HTR-8/SVneo (cell line): ENCODE measurements at places on chromosomes 1 and 21.

- no peak for DNase-seq
These were observed 180.0 kb upstream of the HMGB4 start for GRCh38 chr1:33683913-33684312.

- DNase-seq = no peak
These were observed 68.0 kb downstream of the PLPP3 start for GRCh38 chr1:56511364-56511763.

- no peak for DNase-seq
These were observed 11.5 kb upstream of the TAS1R2 start for GRCh38 chr1:18870957-18871356.

DNA sequence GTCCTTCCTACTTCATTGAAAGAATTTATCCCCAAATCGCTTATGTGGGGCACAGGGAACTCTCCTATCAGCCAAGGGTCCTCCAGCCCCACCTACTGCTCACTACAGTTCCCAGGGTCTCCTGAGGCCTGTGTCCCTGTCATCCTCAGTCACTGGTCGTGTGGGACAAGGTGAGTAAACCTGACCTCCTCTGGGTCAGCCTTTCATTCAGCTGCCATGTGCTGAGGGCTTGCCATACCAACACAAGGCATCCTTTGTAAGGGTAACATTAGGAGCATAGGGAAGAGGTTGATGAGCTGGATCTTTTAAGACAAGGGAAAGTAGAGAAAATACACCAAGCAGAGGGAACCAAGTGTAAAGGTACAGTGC, 11.2 kb upstream of the SNAPIN start:
- no peak for DNase-seq

GRCh38 chr1:25564777-25565574, 21.6 kb downstream of the LDLRAP1 start:
- no peak for DNase-seq

DNA sequence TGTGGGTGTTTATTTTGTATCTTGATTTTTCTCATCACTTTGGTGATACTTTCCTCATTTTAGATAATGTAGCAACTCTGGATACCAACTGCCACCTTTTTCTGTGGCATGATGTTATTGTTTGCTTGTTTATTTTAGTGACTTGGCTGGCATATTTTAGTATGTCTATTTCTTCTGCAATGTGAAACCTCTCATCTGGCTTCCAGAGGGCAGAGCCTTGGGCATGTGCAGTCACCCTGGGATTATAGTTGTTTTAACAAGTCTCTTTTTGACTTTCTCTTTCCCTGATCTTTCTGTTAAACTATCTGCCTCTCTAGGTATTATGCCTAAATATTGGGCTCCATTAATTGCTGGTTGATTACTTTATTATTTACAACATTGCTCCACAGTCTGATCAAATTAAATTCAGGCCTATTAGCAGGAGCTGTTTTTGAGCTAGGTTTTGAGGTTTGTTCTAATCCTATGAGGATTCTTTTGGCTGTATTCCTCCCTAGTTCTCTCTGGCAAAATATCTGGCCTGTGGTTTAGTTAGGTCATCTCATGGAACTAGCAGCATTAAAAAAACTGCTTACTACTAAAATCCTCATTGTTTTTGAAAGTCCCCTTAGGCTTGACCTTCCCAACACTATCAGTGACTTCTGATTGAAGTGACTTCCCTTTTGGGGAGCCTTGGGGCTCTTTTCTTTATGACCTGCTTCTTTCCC, 86.4 kb upstream of the FAM78B start:
- DNase-seq = no peak

DNA sequence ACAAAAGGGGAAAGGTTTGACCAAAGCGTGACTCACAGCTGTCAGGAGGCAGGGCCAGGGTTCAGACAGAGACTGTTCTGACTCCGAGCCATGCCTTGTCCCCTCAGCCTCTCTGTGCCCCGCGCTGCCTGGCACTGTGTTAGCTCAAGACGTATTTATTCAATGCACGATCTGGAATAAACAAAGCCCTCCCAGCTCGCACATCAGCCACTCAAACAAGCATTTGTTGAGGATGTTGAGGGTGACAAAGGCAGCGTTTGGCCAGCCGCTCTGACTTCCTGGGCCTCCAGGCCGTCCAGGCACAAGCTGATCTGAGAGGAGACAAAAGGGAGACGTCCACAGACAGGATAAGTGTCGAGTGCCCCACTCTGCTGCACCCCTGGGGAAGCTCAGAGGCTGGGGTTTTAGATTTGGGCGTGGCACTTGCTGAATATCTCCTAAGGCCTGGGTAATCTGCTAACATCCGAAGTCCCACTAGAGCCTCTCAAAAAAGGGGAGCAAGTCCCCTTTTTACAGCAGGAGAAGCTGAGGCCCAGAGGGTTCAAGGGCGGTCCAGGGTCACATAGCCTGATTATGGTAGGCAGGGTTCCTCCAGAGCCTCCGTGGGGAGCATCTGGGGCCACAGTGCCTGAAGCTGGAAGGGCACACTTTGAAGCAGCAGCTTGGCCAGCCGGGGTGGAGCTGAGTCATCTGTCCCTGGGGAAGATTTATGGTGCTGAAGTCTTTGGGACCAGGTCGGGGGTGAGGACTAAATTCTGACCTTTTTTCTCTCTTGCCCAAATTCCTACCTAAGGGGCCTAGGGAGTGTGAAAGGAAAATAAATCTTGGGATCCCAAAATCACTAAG, 95.9 kb downstream of the SPSB1 start:
- peak; percentile 81 for DNase-seq

DNA sequence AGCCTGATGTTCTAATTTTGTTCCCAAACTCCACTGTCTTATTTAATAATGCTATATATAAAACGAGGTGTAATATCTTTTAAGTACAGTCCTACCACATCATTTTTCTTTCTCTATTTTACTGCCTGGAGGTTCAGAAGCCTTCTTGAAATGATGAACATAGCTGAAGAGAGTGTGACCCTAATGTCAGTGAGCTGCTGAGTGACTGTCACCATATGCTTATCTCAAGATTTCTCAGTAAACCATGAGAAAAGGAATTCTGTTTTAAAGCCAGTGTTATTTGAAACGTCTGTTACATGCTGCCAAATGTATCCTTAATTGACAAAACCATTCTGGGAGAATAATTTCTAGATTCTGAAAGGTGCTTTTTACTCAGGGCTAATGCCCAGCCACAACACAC, 503.5 kb upstream of the TMPRSS15 start:
- DNase-seq = no peak

DNA sequence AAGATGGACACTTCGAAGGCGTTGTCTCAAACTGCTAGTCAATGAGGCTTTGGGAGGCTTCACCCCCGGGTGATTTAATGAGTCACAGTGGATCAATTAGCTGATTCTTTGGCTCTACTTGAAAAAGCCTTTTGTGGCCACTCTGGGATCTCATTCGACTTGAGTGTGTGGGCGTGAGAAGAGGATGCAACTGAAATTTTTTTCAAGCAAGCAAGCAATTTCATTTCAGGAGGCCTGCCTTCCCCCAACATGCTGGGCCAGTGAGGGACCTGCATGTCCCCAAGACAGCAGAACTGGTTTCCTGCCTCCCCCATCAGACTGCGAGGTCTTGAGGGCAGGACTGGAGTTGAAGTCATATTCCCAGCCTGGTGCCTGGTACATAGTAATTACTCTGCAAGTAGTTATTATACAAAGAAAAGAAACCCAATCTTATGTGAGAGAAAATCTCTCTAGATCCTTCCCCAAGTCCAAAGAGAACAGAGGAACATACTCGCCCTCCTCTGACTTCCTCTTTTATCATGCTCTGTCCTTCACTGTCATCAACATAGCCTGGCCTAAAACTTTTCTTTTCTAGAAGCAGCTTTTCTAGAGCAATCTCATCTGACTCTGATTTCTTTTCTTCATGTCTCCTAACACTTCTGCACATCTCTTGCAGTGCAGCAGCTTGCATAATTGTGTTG, 22.7 kb downstream of the SYT6 start:
- DNase-seq = no peak

GRCh38 chr1:223341121-223341520, 22.9 kb downstream of the SUSD4 start:
- DNase-seq = no peak

- DNase-seq = no peak
These were observed 18.5 kb downstream of the TP53BP2 start for GRCh38 chr1:223827193-223827663.

- DNase-seq = no peak
These were observed 23.3 kb upstream of the RPE65 start for GRCh38 chr1:68473060-68473459.

- DNase-seq = peak; percentile 76
These were observed 89.7 kb upstream of the RUNX1 start for GRCh38 chr21:35138665-35139381.

DNA sequence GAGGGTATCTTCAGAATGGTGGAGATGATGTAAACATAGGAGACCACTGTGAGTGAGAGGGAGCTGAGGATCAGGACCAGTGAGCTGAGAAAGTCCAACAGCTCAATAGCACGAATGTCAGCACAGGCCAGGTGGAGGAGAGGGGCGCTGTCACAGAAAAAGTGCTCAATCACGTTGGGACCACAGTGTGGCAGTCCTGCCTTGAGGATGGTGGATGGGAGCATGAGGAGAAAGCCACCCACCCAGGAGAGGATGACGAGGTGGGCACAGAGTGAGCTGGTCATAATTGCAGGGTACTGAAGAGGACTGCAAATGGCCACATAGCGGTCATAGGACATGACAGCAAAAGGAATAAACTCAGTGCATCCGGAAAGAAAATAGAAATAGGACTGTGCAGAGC, 8.1 kb downstream of the OR11L1 start:
- DNase-seq = no peak

GRCh38 chr1:186255266-186255665, 119.8 kb downstream of the TPR start:
- no peak for DNase-seq

DNA sequence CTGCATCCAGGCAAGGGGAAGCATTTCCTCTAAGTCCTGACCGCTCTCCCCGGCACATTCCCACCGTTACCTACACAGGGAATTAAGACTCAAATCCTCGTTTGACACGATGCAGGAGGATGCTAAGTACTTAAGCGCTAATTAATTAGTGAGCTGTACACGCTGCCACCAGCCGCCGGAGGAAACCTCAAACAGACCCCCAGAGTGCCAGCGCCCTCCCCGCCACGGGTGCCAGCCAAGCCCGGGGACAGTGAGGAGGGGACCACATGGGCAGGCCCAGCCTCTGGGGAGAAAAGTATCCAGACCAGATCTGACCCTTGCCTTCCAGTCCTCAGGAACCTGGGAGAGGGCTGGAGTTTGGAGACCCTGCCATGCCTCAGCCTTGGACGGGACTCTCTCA, 17.4 kb upstream of the CASZ1 start:
- DNase-seq = no peak

DNA sequence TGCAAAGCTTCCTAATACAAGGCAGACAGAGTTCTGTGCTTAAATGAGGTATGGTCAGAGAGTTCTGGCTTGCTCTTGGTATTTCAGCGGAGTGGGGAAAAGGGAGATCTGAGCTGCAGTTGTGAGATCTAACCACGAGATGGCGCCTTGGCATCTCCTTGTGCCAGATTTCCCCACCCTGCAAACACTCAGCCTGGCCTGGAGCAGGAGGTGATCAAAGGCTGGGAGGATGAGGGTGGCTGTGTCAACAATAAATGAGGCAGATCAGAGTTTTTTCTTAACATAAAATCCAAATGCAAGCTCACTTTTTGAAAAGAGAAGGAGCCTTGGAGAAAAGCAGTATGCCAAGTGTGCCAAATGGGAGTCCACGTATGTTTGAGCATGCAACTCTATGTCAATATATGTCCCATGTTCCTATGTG, 4.1 kb upstream of the TFAP2E start:
- DNase-seq = peak; percentile 75

DNA sequence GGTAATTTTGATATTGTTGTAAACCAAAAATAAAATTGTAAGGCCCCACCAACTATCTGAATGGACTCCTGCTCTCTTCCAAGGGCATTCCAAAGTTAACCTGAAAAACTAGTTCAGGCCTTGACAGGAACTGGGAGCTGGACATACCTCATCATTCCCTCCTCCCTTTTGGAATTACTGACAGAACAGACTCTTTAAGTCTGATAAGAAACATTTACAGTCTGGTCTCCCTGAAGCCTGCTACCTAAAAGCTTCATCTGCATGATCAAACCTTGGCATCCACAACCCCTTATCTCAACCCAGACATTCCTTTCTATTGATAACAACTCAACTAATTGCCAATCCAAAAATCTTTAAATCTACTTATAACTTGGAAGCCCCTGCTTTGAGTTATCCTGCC, 123.8 kb downstream of the TLR5 start:
- DNase-seq = no peak

GRCh38 chr1:233442026-233442780, 114.7 kb downstream of the MAP3K21 start:
- no peak for DNase-seq

- no peak for DNase-seq
These were observed 11.6 kb downstream of the STYXL2 start for GRCh38 chr1:167105271-167106118.

DNA sequence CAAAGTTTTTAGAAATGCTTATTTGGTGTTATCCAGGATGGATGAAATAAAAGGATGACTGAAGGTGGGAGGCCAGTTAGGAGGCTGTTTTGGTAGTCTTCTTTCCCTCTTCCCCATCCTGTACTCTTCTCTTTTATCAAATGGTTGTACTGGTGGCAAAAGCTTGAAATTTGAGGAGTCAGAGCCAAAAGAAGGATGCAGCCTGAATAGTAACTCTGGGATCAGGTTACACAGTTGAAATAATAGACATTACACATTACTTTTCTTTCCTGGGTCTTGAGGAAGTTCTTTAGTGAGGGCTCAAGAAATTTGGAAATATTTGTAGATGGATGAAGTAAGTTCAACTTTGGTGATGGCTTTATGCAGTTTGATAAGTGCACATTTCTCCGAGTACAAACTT, 108.6 kb downstream of the GPR52 start:
- DNase-seq = no peak

DNA sequence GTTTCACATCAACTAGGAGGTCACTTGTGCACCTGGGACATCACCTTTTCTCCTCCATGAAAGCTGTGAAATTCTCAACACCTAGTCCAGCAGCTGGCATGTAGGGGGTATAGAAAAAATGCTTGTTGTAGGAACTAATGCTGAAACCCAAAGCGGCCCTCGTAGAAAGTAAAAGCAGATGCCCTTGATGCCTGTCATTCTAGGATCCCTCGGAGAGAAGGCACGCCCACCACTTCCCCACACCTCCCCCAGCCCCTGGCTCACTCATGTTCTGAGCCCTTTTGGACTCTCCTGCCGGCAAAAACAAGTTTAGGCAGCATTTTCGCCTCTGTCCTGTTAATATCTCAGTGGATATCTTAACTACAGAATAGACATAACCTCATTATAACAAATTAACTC, 36.5 kb downstream of the RIPK4 start:
- DNase-seq = no peak
